Fibroblast of the conjunctiva (primary cell): ENCODE measurements at places on chromosomes 7 and 10.

GRCh38 chr10:121355161-121355560 lies 243.1 kb downstream of the FGFR2 start:
- no peak for DNase-seq

GRCh38 chr7:157505646-157506045 lies 168.8 kb downstream of the DNAJB6 start:
- DNase-seq, result no peak

- DNase-seq, result no peak
These were observed 19.2 kb downstream of the SHH start for GRCh38 chr7:155792999-155793560.

DNA sequence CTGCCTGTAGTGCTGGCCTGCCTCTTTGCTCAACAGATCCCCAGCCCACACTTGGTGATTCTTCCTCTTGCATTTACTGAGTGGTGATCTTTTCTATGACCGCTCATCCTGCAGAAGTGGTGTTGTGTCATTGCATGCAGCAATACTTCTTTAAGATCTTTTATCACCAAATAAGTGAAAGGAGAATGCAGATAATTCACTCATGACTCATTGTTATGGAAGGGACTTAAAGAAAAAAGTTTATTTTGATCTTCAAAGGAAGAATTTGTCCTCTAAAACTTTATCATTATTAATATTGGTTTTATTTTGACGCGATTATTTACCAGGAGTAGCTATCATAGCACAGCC lies 489.1 kb upstream of the CELF2 start:
- no peak for DNase-seq

- DNase-seq, result no peak
These were observed 58.7 kb upstream of the NANOS1 start for GRCh38 chr10:118970770-118971169.

DNA sequence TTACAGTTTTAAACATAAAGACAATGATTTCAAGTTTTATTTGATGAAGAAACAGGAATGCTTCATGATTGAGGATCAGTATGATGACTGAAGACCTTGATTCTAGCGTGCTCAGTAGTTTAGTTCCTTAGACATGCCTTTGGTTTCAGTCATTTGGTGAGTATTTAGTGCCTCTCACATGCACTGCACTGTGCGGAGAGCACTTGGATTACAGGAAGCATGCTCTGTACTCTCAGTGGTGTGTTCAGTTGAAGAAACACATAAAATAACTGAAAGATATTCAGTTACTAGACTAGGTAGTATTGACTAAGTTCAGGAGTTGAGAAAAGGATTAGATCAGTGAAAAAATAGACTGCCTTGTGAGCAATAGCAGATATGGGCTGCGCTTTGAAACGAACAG lies 25.5 kb downstream of the RBM17 start:
- DNase-seq, result no peak

GRCh38 chr7:2288503-2288902 lies 25.7 kb downstream of the SNX8 start:
- no peak for DNase-seq

DNA sequence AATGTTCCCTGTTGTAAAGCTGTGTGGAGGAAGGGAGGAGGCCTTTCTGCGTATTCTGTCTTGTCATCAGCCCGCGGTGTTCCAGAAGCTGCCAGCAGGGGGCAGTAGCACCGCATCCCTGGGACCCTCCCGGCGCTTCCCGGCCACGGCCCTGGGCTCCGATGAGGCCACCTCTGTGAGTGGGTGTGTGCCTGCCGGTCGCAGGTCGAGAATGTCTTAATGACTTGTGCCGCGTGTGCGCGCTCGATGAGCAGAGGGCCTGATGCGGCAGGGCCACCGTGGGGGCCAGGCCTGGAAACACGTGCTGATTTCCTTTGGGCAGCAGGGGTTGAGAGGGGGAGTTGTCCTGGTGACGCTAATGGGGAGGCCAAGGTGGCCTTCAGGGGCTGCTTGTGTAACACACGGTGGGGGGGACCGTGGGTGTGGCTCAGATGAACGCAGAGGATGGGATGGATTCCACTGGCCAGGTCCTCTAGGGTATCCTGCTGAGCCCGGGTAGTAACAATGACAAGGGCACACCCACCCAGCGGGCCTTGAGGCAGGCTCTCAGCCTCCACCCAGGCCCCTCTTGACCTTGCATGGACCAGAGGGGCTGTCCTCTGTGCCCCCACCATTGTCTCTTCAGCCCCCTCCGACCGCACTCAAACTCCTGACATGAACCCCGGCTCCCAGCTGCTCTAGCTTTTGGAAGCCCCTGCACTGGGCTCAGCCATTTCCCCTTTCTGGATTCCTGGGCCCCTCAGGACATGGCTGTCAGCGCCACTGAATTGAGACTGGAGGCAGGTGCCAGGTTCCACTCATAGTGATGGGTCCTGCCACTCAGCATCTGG lies 135.9 kb upstream of the PODXL start:
- DNase-seq, result no peak

DNA sequence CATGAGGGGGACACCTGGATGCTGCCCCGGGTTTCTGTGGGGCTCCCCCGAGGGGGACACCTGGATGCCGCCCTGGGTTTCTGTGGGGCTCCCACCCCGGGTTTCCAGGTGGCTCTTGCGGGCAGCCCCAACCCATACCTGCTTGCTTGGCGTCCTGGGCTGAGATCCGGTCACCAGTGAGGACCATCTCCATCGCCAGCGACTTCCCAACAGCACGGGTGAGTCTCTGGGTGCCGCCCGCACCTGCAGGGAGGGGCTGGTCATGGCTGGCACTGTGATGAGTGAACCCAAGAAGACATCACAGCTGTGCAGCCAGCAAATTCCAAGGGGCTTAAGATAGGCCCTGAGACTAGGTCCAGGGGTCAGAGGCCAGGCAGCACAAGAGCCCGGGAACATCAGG lies 6.4 kb downstream of the ECHS1 start:
- DNase-seq, result no peak

DNA sequence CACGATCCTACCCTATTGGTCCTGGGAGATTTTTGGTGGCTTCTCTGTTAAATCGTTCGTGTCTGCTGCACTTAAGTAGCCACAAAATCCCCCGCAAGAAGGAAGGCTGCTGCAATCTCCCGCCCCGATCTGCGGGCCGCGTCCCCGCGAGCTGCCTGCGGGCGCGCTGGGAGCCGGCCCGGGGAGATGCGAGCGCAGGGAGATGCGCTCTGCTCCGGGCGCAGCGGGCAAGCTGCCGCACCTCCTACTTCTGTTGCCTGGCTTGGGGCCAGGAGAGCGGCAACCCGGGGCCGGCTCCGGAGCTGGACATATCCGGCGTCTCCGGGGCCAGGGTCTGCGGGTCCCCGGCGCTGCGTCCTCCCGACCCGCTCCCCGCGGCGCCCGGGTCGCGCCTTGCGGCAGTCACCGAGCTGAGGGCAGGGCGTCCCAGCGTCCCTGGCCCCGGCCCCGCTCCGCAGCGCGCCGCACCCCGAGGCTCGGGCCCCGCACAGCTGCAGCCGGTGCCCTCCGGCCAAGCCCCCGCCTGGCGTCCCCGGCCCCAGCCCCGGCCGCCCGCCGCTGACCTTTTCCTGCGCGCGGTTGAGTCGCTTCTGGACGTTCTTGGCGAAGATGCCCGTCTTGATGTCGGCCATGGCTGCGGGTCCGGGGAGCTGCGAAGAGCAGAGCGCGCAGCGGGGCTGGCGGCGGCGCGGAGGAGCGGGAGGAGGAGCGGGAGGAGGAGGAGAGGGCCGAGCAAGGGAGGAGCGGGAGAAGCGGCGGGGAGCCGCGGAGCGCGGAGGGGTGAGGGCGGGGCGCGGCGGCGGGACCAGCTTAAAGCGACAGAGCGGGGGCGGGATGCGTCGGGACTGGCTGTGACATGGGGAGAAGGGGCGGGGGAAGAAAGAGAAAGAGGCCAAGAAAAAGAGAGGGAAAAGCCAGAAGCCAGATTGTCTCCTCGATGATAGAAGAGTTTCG lies at the start of gene AMPH:
TSS of gene AMPH (minus strand) at position 654 of the 954 bp plus-strand sequence. CDS start at position 632, 22 bp downstream.
- DNase-seq, result no peak

GRCh38 chr10:105188737-105189462 lies 547.8 kb downstream of the SORCS3 start:
- DNase-seq, result no peak

GRCh38 chr7:80830010-80830409 lies 88.8 kb downstream of the SEMA3C start:
- no peak for DNase-seq

GRCh38 chr10:73413528-73414229 lies at the start of gene ANXA7:
Gene ANXA7 (minus strand): TSS chr10:73414058. CDS start chr10:73400856, 13,202 bp downstream.
- DNase-seq, result peak; percentile 68

- DNase-seq, result no peak
These were observed 78.0 kb downstream of the FAM13C start for GRCh38 chr10:59284118-59284975.

DNA sequence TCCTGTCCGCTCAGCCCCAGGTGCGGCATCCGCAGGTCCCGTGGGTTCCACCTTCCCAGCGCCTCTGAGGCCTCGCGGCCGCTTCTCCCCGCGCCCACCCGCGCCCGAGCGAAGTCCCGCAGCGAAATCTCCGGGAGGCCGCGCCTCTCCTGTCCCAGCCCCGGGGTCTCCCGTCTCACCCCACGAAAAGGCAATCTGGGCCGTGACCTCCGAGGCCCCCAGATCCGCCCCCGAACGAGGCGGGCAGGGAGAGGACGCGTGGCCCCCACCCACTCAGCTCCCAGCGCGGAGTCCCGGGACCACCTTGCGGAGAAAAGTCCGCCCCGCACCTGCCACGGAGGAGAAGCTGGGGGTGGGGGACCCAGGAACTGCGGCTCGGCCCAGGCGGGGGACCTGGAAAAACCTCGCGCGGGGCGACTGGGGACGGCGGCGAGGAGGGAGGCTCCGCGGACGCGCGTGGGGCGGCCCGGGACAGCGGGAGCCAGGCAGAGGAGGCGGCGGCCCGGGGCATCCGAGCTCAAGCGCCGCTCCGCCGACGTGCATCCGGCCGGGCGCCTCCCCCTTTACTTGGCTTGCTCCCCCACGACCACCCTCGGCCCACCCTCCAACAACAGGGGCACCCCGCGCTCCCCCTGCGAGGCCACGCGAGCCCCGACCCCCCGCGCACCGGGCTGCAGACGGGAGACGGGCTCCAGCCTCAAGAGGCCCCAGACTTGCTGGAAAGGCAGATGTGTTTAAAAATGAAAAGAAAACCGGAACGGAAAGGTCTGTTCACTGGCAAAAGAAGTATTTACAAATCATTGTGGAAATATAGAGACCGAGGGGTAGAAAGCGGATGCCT lies 33.0 kb upstream of the RNF32 start:
- no peak for DNase-seq

- DNase-seq, result no peak
These were observed 21.4 kb downstream of the MAD1L1 start for GRCh38 chr7:2211259-2211880.

DNA sequence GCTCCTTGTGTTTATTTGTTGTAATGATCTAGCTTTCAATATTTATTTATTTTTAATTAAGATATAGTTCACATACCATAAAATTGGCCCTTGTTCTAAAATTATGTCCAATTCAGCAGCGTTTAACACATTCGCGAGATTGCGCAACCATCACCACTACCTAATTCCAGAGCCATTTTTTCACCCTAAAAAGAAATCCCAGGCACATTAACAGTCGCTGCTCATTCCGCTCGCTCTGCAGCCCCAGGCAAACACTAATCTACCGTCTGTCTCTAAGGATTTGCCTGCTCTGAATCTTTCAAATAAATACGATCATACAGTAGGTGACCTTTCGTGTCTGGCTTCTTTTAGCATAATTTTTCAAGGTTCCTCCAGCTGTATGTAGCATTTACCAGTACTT lies 616.7 kb downstream of the CALN1 start:
- DNase-seq, result no peak

GRCh38 chr10:17648243-17649035 lies 4.5 kb downstream of the STAM start:
- DNase-seq, result no peak

- DNase-seq, result no peak
These were observed 136.9 kb downstream of the KCNMA1 start for GRCh38 chr10:77500754-77501151.

- no peak for DNase-seq
These were observed 87.4 kb upstream of the PIP4K2A start for GRCh38 chr10:22801785-22802184.

DNA sequence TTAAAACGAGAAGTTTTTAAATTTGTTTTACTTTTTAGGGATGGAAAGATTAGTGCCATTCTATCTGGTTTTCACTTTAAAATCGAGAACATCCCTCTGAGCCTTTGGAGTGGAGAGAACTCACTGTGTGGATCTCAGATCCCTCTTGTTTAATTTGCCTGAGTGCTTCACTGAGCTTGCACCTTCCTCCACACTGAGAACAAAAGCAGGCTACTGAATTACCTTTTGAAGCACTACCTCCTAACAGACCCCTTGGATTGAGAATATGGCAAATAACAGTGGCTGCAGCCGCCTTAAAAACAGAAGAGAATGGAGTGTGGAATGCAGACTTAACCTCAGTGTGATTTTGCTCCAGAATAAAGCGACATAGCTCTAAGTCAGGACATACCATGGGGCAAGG lies 204.7 kb downstream of the CNTNAP2 start:
- no peak for DNase-seq

DNA sequence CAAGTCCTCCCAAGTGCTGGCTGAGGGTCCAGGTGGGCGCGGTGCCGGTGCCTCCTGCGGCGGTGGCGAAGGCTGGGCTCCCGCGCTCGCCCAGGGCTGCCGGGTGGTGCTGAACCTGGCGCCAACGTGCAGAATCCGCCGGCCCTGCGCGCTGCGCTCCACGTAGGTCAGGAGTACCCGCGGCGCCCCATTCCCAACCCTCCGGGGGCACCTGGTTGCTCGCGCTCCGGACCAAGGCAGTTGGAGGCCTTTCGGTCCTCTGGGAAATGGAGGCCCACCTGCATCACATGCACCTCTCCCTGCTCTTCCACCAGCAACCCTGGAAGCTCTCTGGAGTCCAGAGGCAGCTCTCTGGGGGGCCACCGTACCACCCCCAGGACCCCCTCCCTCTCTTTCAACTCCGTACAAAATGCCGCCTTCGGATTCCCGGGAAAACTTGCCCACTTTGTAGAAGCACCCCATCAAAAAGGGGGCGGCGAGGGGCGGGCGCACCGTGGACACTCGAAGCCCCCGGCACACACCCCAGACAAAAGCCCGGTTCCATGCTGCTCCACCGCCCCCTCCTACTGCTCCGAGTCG lies 745 bp downstream of the SLC16A9 start:
- no peak for DNase-seq

- no peak for DNase-seq
These were observed 30.6 kb upstream of the CTBP2 start for GRCh38 chr10:125190946-125191345.

- DNase-seq, result no peak
These were observed 70.4 kb upstream of the APBB1IP start for GRCh38 chr10:26367771-26368170.

DNA sequence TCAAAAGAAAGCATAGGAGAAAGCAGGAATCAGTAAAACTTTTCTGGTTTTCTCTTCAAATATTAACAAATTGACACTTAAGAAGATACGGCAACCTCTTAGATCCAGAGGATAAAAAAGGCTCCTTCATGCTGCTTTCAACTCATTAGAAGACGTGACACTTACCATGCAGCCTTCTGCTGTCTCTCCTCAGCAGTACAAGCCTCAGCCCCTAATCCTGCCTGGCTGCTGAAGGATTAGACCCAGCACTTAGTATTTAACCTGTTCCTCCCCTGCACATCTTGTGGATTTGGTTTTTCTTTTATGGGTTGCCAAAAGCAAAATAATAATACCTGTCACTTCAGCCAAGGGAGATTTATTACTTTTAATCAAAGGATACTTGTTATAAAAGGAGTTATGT lies 108.4 kb downstream of the LYZL1 start:
- no peak for DNase-seq
